Motor neuron (in vitro differentiated cells): ENCODE measurements at places on chromosomes 3 and 15. TPM values are rescaled to one million over a fixed set of nuclear protein-coding genes. Genes with fewer than 3 reads are reported as not detected.

- ATAC-seq: no peak
These were observed 292.2 kb downstream of the EPHA6 start for GRCh38 chr3:97106652-97106989.

GRCh38 chr15:82312586-82313349 is 36.5 kb downstream of the GOLGA6L10 start:
- no peak for ATAC-seq

CCDC191 gene
- 8.4 and 10.3 TPM in 2 replicates for total RNA-seq

ARMC8 gene
- 44.1 and 49.1 TPM in 2 replicates for total RNA-seq

EPHA6 gene
- 0.97 and 2.1 TPM in 2 replicates for total RNA-seq

GORASP1 gene
- 31.6 and 32.8 TPM in 2 replicates for total RNA-seq
